ENCODE measurements at places on chromosomes 3 and 15.

- no peak for DNase-seq
These were observed 538.6 kb downstream of the TUSC7 start for GRCh38 chr3:117248153-117248552.

DNA sequence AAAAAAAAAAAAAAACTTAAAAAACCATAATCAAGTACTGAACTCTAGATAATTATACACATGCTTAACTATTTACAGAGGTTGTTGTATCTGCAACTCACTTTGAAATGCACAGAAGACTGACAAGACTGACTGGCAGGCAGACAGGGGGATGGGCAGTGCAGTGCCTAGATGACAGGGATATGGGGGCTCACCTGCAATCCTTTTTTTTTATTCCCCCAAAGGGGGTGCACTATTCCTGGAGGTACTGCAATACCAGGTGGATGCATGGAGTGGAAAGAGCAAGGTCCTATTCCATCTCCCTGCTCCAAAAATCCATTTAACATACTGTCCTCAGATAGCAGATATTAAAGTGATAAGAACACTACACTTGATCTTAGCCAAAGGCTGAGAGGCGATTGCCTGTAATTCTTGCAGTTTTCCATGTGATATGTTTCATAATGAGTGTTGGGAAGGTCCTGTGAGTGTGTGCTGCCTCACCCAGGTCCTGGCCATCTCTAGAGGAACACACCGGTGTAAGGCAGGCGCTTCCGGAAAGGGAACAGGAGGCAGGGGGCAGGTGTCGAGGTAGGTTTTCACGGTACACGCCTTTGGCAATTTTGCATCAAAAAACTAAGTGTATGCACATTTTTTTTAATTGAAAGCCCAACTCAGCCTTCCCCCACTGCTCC lies 22.7 kb downstream of the SEC61A1 start:
- DNase-seq: no peak

GRCh38 chr15:66070220-66070934 lies 183.2 kb downstream of the MEGF11 start:
- DNase-seq: no peak

DNA sequence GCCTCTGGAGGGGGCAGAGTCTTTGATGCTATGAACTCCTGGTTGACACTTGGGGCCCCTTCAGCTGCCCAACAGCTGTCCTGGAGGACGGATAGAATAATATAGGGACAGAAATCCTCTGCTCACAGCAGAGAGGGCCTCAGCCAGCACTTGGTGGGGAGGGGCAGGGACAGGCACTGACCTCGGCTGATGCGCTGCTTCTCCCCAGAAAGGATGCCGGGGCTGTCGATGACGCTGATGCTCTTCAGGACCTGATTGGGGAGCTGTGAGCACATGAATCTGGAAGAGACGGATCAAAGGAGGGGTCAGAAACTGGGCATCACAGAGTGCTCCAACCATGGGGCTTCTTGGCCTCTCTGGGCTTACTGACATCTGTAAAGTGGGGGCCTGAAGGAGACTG lies 29.5 kb downstream of the EHD4 start:
- DNase-seq: no peak

DNA sequence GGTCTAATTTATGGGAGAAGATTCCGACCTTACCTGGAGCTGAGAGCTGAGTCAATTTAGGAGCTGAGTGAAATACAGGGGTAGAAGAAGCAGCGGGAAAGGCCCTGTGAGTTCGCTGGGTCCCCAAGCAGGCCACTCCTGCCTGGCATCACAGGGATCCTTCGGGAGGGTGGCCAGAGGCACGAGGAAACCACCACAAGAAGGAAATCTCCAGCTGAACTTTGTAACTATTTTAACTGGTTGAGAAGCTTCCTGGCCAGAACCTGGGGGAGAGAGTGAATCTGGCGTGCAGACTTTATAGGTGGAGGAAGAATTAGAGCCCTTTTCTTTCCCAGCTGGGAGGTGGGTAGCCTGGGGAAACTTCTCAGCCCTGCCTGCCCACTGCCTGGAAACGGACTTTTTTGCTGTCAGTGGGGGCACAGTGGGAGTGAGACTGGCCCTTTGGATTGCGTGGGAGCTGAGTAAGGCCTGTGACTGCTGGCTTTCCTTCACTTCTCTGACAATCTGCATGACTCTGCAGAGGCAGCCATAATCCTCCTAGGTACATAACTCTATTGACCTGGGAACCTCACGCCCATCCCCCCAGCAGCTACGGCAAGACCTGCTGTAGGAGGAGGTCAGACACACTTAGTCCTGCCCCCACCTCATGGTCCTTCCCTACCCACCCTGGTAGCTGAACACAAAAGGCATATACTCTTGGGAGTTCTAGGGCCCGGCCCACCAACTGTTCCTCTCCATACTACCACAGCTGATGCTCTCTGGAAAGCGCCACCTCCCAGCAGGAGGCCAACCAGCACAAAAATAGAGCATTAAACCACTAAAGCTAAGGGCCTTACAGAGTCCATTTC lies 340.7 kb downstream of the CNTN3 start:
- no peak for DNase-seq

GRCh38 chr3:158908187-158908734 lies 106.4 kb downstream of the MFSD1 start:
- DNase-seq: no peak

GRCh38 chr3:179504371-179504770 lies 53.1 kb upstream of the GNB4 start:
- DNase-seq: no peak

- no peak for DNase-seq
These were observed 7.2 kb downstream of the CHCHD6 start for GRCh38 chr3:126711121-126711760.

DNA sequence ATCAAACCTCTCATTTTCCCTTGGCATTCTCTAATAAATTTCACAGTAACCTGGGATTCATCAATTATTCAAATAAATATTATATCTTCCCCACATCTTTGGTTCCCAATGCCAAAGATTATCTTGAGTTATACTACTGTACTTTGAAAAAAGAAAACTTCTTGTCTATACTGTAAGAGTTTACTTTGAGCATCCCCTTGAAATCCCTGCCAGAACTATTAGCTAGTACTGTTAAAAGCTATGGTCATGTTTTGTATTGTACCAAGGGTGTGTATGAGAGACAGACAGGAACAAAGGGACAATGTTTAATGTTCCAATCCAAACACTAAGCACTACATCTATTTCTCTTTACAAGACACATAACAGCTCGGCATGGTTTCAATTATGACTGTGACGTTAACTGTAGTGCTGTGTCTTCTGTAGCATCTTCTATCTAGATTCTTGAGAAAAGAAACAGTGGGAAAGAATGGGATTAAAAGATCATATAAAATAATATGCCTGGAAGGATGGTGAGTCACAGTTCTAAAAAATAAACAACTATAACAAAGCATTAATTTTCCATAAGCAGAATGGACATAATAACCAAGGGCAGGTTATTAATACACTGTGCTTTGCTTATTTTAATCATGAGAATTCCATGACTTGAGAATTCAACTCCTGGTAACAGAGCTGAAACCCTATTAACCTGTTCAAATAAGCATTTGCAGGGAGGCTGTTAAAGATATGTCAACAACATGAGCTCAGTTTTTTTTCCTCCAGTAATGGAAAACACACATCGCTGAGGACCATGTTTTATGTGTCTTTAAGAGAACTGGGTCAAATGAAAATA lies 71.1 kb downstream of the ALDH1A2 start:
- no peak for DNase-seq

GRCh38 chr3:100399341-100400071 lies 1.4 kb downstream of the TOMM70 start:
- DNase-seq: no peak

DNA sequence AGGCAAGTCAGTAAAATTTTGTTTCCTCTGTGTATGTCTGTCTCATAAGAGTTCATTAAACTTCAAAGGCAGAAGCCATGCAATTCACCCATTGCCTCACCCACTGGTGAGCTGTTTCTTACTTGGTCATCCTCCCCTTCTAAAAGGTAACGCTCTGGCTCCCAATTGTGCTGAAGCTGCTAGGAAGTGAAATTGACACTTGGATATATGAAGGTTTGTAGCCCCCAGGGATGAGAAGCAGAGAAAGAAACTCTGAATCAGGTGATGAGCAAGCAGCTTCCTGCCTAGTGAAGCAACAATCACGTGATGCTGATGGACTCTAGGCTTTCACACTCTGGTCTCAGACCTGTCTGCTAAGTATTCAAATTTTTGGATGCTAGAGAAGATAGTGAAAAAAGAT lies 70.7 kb downstream of the CD200R1L start:
- peak; percentile 71 for DNase-seq

DNA sequence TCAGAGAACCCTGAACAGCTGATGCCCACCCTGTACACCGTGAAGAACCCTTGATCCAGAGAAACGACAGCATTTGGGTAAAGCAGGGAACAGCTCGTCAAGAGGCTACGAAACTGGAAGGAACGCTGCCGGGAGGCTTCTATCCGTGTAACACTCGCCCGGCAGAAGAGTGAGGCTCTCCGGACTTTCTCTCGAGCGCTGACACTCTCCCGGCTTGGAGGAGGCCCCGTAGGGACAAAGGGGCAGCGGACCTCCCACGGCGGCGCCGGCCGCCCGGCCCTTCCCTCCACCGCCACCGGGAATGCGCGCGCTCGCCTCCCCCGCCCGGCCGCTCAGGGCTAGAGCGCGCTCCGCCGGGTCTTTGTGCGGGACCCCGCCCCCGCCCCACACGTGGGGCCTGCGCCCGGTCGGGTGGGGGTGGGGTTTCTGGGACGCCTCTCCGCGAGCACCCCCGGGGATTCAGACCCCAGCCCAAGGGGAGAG lies 1.7 kb downstream of the HYAL2 start:
- DNase-seq: peak; percentile 60

DNA sequence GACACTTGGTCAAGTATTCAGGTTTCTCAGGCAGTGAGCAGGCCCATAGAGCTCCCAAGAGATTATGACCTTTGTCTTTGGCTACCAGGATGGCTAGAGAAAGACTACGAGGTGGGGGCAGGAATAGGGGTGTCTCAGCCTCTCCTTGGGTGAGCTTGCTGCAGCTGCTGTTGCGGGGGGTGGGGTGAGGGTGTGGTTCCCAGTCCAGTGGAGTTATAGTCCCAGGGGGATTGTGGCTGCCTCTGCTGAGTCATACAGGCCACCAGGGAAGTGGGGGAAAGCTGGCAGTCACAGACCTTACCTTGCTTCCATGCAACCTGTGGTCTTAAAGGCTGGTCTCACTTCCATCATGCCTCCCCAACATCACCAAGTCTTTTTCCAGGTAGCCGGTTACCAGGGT lies 31.7 kb downstream of the ATP2C1 start:
- no peak for DNase-seq

DNA sequence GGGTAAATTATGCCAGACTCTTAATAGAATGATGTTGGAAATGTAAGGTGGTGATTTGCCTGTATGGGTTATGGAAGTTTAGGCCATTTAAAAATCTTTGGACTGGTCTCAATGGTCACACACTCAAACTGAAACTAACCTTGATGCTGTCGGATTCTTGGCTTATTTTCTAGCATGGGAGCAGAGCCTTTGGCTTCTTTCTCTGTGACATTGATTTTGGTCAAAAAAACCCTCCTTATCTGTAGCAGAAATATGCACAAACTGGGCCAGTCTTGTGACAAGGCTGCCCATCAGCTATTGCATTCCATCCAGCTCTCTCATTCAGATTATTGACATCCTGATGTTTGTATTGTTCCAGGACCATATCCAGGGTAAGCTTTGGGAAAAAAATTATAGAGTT lies 35.9 kb downstream of the ARPP21 start:
- no peak for DNase-seq

- DNase-seq: peak; percentile 95
These were observed 74.0 kb downstream of the OXNAD1 start for GRCh38 chr3:16338999-16339398.

GRCh38 chr3:102104033-102104432 lies 254.7 kb downstream of the NFKBIZ start:
- peak; percentile 55 for DNase-seq

GRCh38 chr3:81666502-81667121 lies 94.8 kb downstream of the GBE1 start:
- DNase-seq: peak; percentile 30

DNA sequence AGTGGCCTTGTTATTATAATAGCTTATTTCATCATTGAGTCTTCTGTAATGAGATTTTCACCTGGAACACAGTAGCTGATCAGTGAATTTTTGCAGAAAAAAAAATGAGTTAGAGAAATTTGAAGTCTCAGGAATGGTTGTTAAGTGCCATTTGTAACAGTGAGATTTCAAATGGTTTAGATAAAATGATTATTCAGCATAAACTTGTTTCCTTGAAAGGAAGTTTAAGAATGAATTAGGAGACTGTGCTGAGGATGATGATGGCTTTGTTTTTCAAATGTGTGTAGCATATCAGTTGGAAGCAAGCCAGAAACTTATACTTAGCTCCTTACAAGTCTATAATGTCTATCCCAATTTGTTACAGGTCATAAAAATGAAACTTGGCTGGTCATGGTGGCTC lies 225.1 kb downstream of the LRRC3B start:
- no peak for DNase-seq

DNA sequence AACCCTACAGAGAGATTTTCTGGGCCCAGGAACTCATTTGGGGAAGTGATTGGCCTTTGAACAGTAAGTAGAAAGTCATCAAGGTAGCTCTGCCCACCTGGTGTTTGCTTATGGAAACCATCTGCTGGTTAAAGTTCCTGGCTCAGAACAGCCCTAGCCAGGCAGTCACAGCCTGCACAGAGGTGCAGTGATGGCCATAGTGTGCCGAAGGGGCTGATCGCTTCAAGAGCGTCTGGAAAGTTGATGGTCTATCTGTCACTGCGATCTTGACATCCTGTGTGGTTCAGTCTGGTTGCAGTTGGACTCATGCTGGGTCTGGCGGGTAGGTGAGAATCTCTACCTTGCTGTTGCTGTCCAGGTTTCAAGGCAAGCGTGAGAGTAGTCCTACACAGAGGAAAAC lies 151.6 kb downstream of the SLCO3A1 start:
- no peak for DNase-seq

- no peak for DNase-seq
These were observed 68.4 kb upstream of the CD96 start for GRCh38 chr3:111473550-111473949.

GRCh38 chr15:101188637-101189408 lies 63.0 kb downstream of the CHSY1 start:
- no peak for DNase-seq

GRCh38 chr15:87481126-87481525 lies 775.4 kb downstream of the NTRK3 start:
- DNase-seq: no peak

DNA sequence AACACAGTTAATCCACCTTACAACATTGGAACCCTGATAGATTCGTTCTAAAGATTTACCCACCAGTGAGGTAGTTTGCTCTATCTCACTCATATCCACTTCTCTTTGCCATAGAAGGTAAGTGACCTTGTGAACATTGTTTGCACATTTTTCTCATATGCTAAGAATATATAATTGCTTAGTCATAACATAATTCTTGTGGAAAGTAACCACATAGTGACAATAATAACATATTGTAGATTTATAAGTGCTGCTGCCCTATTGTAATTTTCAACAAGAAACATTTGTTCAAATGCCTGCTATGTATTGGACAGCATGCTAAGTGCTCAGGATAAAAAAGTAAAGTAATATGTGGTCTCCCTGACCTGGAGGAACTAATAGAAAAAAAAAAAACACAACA lies 554.2 kb upstream of the KCNMB2 start:
- DNase-seq: no peak
